ENCODE measurements at places on chromosomes 5 and 9.

DNA sequence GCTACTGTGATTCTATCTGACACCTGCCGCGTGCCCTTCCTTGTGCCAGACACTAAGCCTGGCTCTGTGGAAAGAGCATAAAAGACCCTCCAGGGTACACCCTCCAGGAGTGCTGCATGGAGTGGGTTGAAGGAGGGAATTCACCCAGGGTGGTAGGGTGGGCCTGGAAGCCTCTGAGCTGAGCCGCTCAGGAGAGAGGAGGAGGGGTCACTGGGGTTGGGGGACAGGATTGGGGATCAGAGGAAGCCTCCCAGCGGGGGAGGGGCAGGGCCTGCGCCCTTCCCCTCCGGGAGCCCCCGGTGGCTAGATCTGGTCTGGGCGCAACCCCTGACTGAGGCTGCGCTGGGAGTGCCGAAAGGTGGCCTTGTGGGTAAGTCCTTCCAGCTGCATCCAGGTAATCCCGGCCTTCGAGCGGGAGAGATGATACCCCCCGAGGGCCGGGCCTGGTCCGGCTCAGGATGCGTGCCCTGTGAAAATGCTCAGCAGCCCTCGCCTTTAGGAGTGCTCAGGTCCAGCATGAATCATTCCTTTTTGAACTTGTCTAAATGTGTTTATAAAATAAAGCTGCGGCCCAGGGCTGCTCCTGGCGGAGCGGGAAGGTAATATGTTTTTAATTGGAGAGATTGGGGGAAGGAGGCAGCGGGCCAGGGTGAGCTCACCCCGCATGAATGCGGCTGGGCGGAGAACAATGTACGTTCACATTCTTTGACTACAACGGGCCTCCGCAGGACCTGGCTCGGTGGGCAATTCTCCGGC, 118.1 kb upstream of the SMIM23 start:
- no peak for DNase-seq

GRCh38 chr5:7852542-7852941, 1.6 kb upstream of the CFAP90 start:
- no peak for DNase-seq

DNA sequence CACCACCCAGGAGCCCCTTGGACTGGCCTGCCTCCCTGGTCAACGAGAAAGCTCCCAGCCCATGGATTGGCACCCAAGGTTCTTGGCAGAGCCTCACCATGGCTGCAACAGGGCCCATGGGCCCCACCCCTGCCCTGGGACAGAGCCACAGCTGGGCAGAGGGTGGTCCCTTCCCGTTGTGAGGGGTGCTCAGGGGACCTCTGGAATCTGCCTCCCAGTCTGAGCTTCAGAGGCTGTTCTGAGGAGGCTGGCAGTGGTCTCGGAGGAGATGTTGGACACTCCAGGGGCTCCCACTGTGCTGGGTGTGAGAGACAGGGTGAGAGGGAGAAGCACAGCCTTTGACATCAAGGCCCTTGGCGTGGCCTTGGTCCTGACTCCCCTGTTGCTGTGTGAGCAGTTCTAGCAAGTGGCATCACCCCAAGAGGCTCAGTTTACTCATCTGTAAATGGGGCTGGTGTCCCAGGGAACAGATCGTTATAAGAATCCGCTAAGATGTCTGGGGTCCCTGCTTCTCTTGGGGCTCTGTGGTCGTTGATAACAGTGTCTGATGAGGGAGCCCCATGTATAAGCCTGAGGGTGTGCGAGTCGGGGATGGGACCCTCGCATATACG, 33.0 kb downstream of the LHX3 start:
- no peak for DNase-seq

GRCh38 chr5:107813559-107813958, 142.8 kb upstream of the EFNA5 start:
- no peak for DNase-seq

- no peak for DNase-seq
Measured at GRCh38 chr5:142334538-142334937, 9.7 kb upstream of the SPRY4 start.
